ENCODE measurements at places on chromosomes 16 and 17.
A peak's percentile ranks its signal among the peaks of the same experiment; 100 is the strongest.

- DNase-seq, result no peak
These were observed 52.1 kb downstream of the NDEL1 start for GRCh38 chr17:8487743-8488142.

DNA sequence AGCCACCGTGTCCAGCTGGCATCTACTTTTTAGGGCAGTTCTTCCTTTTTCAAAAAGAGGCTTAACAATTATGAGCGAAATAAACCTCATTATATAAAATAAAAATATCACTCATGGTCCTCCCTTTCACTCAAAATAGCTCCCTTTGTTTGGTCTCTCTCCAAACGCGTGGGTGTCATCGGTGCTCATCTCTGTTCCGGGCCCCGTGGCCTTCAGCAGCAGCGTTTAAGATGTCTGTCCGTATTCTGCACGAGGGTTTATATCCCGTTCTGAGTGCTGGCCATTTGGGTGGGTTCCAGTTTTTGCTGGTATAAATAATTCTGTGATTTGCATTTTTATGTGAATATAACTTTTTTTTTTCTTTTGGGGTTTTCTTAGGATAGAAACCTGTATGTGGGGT lies 33.4 kb downstream of the PRMT7 start:
- DNase-seq, result peak; percentile 67

DNA sequence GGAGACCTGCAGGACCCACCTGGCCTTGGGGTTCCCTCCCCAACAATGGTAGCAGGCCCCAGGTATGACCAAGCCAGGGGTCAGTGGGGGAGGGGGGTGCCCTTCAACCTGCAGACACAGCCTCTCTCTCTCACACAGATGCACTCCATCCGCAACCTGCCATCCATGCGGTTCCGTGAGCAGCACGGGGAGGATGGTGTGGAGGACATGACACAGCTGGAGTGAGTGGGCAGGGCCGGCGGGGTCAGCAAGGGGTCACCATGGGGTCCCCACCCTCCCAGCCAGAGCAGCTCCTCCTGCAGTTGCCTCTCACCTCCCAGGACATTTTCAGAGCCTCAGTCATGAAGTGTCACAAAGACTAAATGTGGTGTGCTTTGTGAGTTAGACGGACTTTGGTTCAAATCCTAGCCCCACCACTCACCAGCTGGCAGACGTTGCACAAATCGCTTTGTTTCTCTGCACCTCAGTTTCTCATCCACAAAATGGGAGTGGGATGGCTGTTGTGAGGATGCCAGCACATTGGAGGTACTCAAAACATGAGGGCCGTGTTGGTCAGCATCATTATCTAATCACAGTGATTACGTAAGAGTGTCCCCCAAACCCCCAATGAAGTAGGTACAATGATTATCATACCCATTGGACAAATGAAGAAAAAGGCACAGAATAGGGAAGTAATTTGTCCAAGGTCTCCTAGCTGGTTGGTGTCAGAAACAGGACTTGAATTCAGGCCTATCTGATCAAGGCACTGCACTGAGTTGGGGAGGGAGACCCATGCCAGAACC lies 16.0 kb downstream of the MYO15A start:
- no peak for DNase-seq

- peak; percentile 18 for DNase-seq
These were observed 198.6 kb downstream of the AATF start for GRCh38 chr17:37147301-37147812.

DNA sequence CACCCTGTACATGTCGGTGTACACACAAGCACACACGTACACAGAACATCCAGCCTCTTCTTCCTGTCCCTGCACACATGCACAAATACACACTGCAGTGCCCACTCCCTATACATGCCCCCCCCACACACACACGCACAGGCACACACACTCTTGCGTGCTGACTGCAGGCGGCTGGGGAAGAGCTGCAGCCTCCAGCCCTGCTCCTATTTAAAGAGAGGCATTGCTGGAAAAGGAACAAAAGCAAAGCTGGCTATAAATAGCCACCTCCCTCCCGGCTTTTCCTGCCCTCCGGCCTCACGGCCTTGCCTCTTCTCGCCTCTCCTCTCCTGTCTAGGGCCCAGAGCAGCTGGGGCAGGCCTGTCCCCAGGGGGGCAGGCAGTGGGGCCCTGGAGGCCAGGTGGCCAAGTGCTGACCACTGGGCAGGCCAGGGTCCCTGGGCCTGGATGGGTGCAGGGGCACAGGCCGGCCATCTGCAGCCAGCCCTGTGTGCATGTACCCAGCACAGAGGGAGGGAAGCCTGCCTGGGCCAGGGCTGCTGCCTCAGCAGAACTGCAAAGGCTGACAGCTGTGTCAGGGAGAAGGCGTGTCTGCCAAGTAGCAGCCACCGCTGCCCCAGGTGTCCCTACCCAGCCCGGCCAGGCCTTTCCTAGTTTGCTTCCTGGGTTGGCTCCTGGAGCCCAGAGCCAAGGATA lies 25.4 kb downstream of the RTN4RL1 start:
- peak; percentile 33 for DNase-seq

DNA sequence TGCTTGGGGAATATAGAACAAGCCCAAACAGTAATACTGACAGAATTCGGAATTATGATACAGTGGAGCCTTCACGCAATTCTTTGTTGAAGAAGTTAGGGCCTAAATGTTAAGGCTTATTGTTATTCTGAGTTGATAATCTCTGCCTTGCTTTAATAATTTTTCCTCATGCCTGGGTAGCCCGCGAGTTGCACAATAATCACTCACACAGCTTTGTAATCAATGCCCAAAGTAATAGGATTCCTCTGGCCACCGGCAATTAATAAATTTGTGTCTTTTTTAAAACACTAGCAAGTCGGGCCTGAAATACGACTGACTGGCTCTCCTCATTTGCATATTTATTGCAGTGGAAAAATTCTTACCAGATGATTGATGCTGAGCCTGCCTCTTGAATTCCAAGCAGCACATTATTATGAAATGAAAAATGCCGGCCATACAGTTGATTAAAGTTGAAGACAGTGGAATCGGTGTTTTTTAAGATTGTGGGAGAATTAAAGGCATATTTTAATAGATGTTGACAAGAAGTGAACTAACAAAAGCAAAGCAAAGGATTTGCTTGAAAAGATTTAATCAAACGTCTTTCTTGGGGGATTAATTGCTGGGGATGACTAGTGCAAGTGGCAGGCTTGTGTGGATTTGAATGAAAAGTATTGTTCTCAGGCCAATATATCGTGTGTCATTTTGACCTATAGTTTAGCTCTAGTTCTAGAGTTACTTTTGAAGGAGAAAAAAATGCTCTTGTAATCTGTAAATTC lies 30.2 kb downstream of the AATF start:
- peak; percentile 77 for DNase-seq
